ENCODE measurements at places on chromosomes 1 and 21.

DNA sequence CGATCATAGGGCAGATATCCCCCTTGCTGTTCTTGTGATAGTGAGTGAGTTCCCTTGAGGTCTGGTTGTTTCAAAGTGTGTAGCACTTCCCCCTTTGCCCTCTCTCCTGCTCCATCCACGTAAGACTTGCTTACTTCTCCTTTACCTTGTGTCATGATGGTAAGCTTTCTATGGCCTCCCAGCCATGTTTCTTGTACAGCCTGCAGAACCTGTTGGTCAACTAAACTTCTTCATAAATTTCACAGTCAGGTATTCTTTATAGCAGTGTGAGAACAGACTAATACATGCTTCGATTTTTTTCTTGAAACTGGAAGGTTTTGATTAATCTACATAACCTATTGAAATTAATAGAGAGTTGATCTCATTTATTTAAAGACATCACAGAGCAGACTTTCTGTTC lies 302.5 kb upstream of the PBX1 start:
- DNase-seq: no peak

DNA sequence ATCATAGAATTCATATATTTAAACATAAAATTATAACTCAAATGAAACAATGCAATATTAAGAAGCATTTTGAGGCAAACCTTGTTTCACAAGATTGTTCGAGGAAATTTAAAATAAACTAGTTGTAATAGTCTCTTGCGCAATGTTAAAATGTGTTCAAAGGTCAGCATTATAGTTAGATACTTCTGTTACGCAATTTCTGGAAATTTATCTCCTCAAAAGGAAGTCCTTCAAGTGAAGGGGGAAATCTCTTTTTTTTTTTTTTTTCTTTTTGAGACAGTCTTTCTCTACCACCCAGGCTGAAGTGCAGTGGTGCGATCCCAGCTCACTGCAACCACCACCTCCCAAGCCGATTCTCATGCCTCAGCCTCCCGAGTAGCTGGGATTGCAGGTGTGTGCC lies 52.1 kb downstream of the FMO4 start:
- no peak for DNase-seq

- no peak for DNase-seq
These were observed 3.4 kb upstream of the FAM131C start for GRCh38 chr1:16076865-16077238.

DNA sequence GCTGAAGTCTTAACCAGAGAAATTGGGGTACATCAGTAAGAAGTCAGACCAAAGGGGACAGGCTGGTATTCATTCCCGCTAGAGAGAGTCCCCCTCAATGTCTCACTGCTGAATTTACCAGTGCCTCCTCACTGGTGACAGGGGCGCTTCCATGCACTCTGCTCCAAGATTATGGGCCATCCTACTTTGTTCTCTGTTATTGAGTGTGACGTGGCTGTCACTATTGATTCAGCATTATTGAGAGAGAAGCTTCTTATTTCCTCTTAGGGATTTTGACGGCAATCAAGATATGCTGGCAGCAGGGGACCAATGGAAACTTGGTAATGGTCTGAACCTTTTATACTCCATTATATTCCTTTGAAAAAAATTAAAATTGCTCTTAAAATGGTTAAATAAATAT lies 118.6 kb downstream of the SYF2 start:
- DNase-seq: no peak

DNA sequence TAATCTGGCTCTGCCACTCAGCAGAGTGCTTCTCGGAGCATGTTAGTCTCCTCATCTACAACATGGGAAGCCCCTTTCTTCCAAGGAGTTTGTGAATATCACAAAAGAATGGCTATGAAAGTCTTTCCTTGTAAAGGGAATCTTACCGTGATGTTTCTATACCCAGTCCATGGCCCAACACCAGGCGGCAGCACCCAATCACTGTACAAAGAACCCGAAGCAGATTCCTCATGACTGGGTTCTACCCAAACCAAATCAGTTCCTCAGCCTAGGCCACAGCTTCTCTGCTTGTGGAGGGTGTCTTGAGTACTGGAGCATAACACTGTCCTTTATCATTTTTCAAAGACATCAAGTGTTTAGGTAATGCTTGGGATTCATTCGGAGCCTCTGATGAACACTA lies 16.6 kb upstream of the SLFNL1 start:
- no peak for DNase-seq

GRCh38 chr1:242827538-242827937 lies 303.0 kb upstream of the PLD5 start:
- DNase-seq: no peak

DNA sequence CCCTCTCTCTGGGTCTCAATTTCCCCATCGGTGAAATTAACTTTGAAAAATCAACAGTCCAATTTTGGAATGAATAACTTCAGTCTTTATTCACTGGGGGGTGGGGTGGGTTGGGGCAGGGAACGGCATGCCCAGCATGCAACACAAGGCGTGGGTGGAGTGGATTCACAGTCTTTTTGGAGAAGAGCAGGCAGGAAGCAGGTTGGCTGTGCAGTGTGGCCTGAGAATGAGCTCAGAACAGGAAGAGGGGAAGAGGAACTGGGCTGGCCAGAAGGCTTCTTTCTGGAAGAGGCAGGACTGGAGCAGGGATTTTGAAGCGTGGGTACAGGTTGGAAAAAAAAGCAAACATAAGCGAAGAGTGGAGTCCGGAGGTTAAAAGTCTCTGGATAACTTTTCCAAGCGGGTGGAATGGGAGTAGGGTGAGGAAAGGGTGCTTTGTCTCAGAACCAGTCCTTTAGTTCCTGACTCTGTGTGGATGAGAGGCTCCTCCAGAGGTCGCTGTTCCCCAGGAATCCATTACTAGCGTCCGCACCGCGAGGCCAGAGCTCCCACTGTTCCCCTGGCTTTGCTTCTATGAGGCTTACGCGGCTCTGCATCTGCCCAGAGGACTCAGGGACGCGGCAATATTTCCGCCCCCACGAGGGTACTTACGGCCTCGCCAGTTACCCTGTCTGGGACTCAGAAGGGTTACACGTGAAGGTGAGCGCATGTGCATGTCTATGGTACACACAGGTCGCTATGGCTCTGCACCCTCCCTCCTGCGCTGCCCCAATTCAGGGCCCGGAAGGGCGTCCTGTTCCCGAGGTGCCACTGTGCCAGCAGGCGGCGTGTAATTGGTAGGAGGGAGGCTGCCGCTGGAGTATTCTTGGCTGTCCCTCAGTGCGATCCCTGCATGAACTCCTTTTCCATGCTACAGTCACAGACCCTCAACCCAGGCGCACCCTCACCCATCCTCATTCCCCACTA lies 5.5 kb upstream of the FOXD2 start:
- peak; percentile 87 for DNase-seq

- no peak for DNase-seq
These were observed 35.2 kb upstream of the DHCR24 start for GRCh38 chr1:54922040-54922761.

GRCh38 chr21:32314806-32315205 lies 16.2 kb downstream of the MRAP start:
- no peak for DNase-seq

GRCh38 chr1:76110666-76111065 lies 36.1 kb downstream of the ST6GALNAC3 start:
- DNase-seq: no peak

DNA sequence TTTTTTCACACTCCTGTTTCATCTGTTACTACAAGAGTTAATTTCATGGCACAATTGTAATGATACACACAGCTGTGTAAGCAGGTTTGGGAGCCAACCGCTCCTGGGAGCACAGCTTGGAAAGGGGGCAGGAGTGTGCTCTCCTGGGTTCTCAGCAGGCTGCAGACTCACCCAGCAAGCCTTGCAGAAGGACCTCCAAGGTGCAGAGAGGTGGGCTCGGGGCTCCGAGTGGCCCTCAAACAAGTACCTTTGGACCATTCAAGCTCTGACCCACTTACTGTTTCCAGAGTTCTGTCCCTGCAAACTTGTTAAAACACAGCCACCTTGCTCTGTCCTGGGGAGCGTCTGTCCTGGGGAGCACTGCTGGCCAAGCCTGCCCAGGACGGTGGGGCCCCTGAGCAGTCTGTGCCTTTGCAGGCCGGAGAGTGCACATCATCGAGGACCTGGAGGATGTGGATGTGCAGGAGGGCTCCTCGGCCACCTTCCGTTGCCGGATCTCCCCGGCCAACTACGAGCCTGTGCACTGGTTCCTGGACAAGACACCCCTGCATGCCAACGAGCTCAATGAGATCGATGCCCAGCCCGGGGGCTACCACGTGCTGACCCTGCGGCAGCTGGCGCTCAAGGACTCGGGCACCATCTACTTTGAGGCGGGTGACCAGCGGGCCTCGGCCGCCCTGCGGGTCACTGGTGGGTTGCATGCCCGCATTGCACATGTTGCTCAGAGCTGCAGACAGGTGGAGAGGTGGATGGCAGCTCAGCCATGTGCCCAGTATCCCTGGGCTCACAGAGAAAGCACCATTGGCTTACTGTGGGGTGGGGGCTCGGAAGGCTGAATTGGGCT lies 78.0 kb downstream of the OBSCN start:
- DNase-seq: no peak

DNA sequence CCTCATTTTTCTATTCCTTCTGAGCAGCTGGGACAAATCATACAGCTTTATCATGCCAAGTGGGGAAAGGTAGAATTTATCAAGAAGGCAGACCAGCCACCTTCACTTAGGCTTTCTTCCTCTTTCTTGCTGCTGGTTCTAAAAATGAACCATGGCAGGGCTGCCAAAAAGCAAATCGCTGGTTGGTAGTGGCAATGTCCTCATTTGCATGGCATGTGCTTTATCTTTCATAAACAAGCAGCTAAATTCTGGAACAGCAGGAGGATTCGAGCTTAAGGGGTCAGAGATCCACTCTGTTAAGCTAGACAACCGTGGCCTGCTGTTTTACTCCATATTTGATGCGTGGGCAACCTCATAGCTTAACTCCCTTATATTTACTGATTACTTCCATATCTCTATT lies 91.3 kb downstream of the RPE65 start:
- DNase-seq: no peak

DNA sequence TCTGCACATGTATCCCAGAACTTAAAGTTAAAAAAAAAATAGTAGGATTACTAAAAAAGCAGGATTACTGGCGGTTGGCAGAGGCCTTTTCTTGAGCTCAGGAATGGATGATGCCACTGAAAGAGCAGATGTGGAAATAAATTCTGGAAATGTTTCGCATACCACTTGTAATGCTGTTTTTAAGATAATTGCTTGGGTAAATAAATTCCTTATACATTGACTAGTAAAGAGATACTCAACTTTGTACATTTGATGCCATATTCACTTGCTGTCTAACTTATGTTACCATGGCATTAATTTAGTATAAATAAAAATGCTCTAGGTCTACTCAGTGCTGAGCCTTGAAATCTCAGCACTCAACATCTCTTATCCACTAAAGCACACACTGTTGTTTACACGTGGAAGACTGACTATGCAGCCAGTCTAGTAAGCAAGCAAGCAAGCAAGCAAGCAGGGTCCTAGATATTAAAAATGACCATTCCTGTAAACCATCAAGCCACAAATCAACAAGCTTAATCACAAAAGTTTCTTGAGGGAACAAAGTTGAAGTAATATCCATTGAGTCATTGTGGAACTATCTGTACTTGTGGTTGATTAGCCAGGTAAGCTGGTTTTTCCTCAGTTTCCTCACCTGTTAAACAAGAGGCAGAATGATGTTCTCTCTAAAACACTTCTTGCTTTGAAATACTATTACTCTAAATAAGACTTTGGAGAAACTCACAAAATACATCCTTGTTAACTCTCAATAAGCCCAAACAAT lies 1.7 kb upstream of the RASAL2 start:
- no peak for DNase-seq

GRCh38 chr1:158295791-158296190 lies 6.1 kb downstream of the CD1C start:
- no peak for DNase-seq

- DNase-seq: no peak
These were observed 13.9 kb downstream of the CHIT1 start for GRCh38 chr1:203215573-203215972.

DNA sequence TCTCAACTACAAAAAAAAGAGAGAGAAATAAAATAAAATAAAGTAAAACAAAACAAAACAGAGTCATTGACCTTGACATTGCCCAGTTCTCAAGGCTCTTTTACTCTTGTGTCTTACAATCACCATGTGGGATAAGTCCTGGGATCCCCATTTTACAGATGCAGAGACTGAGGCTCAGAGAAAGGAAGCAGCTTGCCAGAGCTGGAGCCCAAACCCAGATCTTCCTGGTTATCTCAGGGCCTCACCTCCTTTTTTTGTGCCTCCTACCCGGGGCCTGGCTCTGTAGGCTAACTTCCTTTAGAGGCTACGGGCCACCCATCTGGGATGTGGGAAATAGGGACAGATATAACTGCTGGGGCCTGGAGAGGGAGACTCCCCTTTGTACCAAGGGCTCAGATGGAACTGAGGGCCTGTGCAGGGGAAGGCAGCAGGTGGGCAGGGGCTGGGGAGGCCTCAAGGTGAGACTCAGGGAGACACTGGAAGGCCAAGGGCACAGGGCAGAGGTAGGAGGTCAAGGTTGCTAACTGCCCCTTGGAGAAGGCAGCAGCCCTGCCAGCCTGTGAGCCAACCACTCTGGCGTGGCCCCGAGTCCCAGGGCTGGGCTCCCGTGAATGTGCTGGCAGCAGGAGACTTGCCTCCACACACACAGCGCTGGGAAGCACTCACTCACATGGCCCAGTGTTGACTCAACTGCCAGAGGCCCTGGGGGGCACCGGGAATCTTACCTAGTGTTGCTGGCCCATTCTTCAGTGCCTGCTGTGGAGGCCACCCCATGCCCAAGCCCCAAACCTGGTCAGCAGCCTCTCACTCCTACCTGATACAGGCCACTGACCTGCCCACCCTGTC lies 6.5 kb upstream of the ECE1 start:
- no peak for DNase-seq

GRCh38 chr1:234719454-234720251 lies 109.7 kb upstream of the IRF2BP2 start:
- DNase-seq: peak; percentile 17

DNA sequence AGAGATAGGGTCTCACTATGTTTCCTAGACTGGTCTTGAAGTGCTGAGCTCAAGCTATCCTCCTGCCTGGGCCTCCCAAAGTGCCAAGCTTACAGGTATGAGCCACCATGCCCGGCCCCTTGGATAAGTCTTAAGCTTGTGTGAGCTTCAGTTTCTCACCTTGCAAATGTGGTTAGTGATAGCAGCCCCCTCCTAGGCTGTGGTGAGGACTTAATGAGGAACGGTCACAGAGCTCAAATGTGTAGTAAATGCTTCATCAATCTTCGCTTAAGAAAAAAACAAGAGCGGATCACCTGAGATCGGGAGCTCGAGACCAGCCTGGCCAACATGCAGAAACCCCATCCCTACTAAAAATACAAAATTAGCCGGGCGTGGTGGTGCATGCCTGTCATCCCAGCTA lies 3.0 kb downstream of the CNR2 start:
- DNase-seq: no peak

GRCh38 chr1:100483230-100483629 lies 54.7 kb upstream of the GPR88 start:
- DNase-seq: no peak

GRCh38 chr1:219085082-219085481 lies 88.6 kb upstream of the LYPLAL1 start:
- DNase-seq: no peak

All from H9 (cell line).